ENCODE measurements at places on chromosomes 12 and 14. TPM values are rescaled to one million over a fixed set of nuclear protein-coding genes. Genes with fewer than 3 reads are reported as not detected.

GRCh38 chr14:35244542-35244941, 47.6 kb upstream of the PSMA6 start:
- no peak overlapping the region for H3K27ac ChIP-seq
- H3K4me3 ChIP-seq, result no peak overlapping the region
- H3K4me1 ChIP-seq, result no peaks in the 10 kb centered on the region
- H3K27me3 ChIP-seq, result no peaks in the 10 kb centered on the region

DNA sequence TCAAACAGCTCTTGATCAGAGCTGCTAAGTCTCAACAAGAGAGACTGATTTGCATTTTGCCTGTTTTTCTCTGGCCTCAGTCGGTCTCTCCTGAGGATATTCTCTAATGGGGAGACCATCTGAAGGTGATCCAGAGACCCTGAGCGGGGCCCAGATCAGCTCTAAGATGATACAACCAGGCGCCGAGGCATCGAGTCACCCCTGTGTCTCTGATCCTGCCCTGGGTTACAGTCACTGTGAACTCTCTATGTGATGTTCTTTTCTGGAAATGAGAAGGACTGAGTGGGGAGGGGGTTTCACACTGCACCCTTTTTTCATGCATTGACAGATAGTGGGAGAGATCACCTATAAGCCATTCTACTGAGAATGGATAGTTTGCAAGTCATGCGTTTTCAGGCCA, 247.6 kb upstream of the PWP1 start:
- H3K36me3 ChIP-seq, result no peaks in the 10 kb centered on the region
- no peak for DNase-seq
- H3K27me3 ChIP-seq, result no peaks in the 10 kb centered on the region
- peaks cover 5% of the 10 kb centered on the region for H3K4me1 ChIP-seq

DNA sequence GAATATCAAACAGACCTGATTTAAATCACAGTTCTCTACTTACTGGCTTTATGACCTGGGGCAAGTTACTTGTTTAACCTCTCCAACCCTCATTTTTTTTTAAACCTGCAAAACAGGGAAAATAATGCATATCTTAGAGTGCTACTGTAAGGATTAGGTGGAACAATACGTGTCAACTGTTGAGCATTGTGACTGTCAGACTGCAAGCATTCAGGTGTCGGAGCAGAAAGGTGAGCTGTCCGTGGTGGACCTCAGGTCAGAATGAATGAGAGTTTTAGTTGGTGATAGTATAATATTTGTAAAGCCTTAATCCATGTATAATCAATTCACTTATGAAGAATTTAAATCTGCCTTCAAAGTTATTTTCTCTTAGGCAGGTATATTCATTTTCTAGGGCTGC, 404.2 kb downstream of the ETNK1 start:
- no peaks in the 10 kb centered on the region for H3K4me1 ChIP-seq
- no peak overlapping the region for H3K4me3 ChIP-seq
- no peaks in the 10 kb centered on the region for H3K36me3 ChIP-seq
- no peak for DNase-seq

GRCh38 chr12:11500188-11500860, 105.0 kb upstream of the PRB2 start:
- H3K36me3 ChIP-seq, result no peaks in the 10 kb centered on the region
- peak; percentile 59 for DNase-seq
- peaks cover 6% of the 10 kb centered on the region for H3K4me1 ChIP-seq
- peaks cover 11% of the 10 kb centered on the region for H3K27me3 ChIP-seq

DNA sequence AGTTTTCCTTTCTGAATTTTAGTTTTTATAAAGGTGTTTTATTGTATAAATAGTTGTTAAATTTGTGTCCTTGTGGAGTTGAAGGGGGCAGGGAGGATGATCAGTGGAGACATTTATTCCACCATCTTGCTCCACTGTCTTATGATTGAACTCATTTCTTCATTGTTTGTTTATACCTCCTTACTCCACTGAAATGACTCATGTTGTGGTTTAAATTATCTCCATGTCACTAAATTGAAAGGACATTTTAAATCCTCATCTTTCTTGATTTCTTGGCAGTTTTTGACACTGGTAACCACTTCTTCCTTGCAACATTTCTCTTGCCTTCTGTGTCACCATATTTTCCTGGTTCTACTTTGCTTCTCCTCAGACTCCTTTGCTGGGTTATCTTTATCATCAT, 23.6 kb upstream of the FERMT2 start:
- no peaks in the 10 kb centered on the region for H3K4me1 ChIP-seq
- no peaks in the 10 kb centered on the region for H3K27me3 ChIP-seq
- no peaks in the 10 kb centered on the region for H3K36me3 ChIP-seq
- no peak overlapping the region for H3K27ac ChIP-seq
- DNase-seq, result no peak

GRCh38 chr12:113070117-113070906, 13.8 kb downstream of the DTX1 start:
- no peaks in the 10 kb centered on the region for H3K27me3 ChIP-seq
- DNase-seq, result no peak
- H3K4me3 ChIP-seq, result no peak overlapping the region
- H3K36me3 ChIP-seq, result no peaks in the 10 kb centered on the region
- H3K4me1 ChIP-seq, result no peaks in the 10 kb centered on the region
- no peak overlapping the region for H3K27ac ChIP-seq

- no peak for DNase-seq
- no peaks in the 10 kb centered on the region for H3K27me3 ChIP-seq
- no peaks in the 10 kb centered on the region for H3K4me1 ChIP-seq
- no peak overlapping the region for H3K4me3 ChIP-seq
These were observed 19.0 kb upstream of the NUAK1 start for GRCh38 chr12:106157802-106158201.

DNA sequence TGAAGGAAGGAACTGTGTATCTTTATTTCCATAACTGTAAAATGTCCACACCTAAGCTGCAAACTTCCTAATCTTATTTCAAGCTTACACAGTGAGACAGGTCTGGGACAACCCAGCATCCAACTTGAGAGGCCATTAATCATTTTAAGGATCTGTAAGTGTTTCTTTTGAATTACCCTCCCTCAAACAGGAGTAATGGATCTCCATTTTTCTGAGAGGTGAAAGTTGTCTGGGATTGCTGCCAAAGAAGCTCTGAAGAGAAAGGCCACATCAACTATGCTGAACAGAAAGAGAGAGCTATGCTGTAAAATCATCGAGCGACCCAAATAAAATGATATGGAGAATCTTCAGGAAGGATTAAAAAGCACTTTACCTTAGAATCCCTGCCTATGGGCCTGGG, 131.7 kb upstream of the CPNE8 start:
- no peak overlapping the region for H3K27ac ChIP-seq
- no peak for DNase-seq
- H3K4me1 ChIP-seq, result no peaks in the 10 kb centered on the region
- H3K4me3 ChIP-seq, result no peak overlapping the region

DNA sequence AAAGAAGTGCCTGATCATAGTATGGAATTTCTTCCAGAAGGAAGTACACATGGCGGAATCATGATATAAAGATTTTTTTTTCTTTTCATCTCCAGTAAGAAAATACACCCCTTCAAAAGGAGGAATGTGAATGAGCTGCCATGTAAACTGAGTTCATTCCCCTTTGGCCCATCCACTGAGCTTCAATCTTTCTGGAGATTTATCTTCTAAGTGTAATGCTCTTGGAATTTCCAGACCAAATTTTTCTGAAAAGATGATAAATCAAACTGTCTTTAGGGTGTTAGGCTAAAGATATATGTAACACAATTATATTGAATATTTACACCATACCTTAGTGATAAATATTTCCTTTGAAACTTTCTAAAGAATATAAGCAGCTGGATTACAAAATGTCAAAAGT, 5.2 kb downstream of the DCN start:
- H3K4me3 ChIP-seq, result no peak overlapping the region
- H3K27ac ChIP-seq, result no peak overlapping the region
- no peaks in the 10 kb centered on the region for H3K36me3 ChIP-seq
- no peak for DNase-seq

DNA sequence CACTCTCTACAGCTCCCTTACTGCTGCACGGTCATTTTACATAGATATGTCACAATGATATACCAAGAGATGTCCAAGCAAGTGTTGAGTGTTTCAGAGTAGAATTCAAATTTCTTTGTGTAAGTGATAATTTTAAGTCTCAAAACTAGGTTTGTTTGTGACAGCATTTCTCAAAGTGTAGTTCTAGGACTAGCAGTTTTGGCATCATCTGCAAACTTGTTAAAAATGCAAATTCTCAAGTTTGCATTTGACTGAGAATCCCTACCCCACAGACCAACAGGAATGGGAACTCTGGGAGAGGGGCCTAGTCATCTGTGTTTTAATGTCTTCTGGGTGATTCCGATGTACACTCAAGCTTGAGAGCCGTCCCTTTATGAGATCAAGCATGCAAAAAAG, 97.6 kb downstream of the HELB start:
- no peak for DNase-seq
- no peak overlapping the region for H3K4me3 ChIP-seq

DNA sequence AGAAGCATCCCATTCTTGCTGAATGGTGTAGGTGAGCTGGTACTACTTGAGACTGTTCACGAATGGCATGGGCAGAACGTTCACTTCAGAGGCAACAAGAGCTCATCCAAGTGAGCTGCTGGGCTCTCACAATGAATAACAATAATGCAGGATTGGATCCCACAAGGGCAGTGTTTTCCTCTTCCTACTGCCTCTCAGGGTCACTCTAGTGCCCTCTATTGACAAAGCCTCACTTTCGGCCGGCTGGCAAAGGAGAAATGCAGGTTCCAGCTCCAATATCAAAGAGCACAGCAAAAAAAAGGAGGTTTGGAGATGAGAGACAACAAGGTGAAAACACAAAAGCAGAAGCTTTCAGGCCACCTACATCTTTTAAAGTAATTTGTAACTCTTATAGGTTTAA, 74.6 kb upstream of the MYF6 start:
- H3K27me3 ChIP-seq, result no peaks in the 10 kb centered on the region
- H3K36me3 ChIP-seq, result no peaks in the 10 kb centered on the region
- no peak overlapping the region for H3K4me3 ChIP-seq

DNA sequence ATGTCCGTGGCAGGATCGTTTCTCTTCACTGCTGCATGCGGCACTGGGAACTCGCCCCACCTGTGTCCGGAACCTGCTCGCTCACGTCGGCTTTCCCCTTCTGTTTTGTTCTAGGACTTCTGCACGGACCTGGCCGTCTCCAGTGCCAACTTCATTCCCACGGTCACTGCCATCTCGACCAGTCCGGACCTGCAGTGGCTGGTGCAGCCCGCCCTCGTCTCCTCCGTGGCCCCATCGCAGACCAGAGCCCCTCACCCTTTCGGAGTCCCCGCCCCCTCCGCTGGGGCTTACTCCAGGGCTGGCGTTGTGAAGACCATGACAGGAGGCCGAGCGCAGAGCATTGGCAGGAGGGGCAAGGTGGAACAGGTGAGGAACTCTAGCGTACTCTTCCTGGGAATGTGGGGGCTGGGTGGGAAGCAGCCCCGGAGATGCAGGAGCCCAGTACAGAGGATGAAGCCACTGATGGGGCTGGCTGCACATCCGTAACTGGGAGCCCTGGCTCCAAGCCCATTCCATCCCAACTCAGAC, 1.2 kb downstream of the FOS start:
- peak overlapping the region; percentile 33 for H3K27ac ChIP-seq
- H3K4me3 ChIP-seq, result peak overlapping the region; percentile 78
- peaks cover 11% of the 10 kb centered on the region for H3K4me1 ChIP-seq
- H3K36me3 ChIP-seq, result peaks cover 9% of the 10 kb centered on the region
- peak; percentile 75 for DNase-seq

- peak overlapping the region; percentile 29 for H3K27ac ChIP-seq
- H3K36me3 ChIP-seq, result no peaks in the 10 kb centered on the region
- peaks cover 8% of the 10 kb centered on the region for H3K4me1 ChIP-seq
- DNase-seq, result no peak
These were observed 9.8 kb upstream of the KDM2B start for GRCh38 chr12:121590476-121591143.

DNA sequence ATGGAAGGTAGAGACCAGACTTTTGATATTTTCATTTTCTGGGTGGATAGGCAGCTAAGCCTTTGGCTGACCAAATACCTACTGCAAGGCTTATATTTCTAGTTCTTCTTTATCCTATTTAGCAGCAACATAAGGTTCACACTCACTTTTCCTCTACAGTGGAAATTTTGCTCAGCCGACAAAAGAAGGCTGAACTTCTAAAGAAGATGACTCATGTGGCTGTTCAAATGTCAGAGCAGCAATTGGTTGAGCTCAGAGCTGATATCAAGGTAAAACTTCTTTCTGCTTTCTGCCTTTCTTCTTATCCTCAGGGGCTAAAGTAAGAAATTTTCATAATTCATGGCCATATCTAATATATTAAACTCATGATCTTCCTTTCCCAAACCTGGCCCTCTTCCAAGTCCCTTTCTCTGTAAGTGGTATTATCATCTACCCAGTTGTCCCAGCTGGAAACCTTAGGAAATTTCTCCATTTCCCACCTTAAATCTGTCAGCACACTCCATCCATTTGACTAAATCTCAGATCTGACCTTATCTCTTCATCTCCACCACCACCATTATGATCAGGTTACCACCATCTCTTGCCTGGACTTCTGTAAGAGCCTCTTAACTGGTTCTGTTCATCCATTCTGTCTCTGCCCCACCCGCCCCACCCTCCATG, 19.8 kb upstream of the KCNH3 start:
- H3K36me3 ChIP-seq, result peaks cover 5% of the 10 kb centered on the region
- no peaks in the 10 kb centered on the region for H3K27me3 ChIP-seq
- no peak overlapping the region for H3K4me3 ChIP-seq
- no peak overlapping the region for H3K27ac ChIP-seq
- DNase-seq, result no peak

- H3K27ac ChIP-seq, result no peak overlapping the region
- no peaks in the 10 kb centered on the region for H3K36me3 ChIP-seq
- DNase-seq, result no peak
- H3K27me3 ChIP-seq, result no peaks in the 10 kb centered on the region
These were observed 2.1 kb downstream of the GNPTAB start for GRCh38 chr12:101828463-101829196.

DNA sequence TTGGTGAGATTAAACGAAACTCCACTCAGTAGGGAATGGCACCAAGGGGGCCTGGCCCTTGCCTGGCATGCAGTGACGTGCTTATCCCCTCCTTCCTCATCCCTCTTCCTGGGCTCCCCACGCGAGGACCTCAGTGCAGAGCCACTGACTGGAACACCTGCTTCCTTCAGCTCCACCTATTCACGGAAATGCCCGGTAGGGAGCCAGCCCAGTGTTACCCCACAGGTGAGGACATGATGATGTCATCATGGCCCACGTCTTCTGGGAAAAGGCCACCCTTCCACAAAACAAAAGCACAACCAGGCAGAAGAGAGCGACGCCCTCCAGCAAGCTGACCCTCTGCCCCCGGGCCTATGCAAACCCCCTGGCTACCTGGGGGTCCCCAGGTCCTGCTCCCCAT, 42.1 kb downstream of the CCDC85C start:
- H3K27me3 ChIP-seq, result no peaks in the 10 kb centered on the region
- no peak for DNase-seq
- H3K36me3 ChIP-seq, result no peaks in the 10 kb centered on the region
- no peak overlapping the region for H3K4me3 ChIP-seq

CRIP2 gene
- polyA plus RNA-seq, result 13.5 TPM

SLC4A8 gene
- polyA plus RNA-seq, result 8.6 TPM

WNT5B gene
- polyA plus RNA-seq, result 1.2 TPM

NOS1 gene
- polyA plus RNA-seq, result 1.8 TPM

OR11H7 gene
- not detected for polyA plus RNA-seq

NELL2 gene
- 56.8 TPM for polyA plus RNA-seq

ERBB3 gene
- 33.9 TPM for polyA plus RNA-seq

IQSEC3 gene
- 1.2 TPM for polyA plus RNA-seq

TRIM9 gene
- 2.4 TPM for polyA plus RNA-seq
